ENCODE measurements at places on chromosomes 7 and 10.

DNA sequence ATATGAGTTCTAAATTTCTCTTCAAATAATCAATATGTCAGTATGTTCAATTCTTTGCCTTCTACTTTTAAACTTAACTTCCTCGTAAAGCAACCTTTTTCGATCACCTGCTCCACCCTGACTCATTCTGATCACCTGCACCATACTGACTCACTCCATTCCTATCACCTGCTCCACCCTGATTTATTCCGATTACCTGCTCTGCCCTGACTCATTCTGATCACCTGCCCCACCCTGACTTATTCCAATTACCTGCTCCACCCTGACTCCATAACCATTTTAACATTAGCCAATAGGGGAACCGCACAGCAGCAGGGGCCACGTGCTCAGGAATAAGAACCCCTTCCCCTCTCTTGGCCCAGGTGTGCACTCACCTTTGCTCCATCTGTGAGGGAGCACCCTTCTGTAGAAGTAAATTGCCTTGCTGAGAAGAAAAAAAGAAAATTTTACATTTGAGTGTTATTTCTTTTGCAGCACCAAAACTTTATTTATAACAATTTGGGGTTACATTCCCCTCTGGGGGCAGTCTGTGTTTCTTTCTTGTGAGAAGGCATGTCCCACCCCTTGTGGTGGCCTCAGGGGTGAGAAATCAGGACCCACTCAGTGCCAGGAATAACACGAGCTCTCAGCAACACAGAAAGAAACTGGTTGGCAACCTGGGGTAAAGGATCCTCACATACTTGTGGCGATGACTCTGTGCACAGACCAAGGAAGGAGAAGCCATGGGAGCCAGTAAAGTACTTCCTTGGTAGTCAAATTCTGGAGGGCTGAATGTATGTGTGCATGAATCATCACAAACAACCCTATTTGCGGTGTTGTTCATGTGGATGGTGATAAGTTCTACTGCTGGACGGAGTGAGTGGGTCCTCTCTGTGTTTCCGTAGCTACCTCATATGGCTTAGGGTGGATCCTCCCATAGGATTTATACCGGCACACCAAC, 29.4 kb upstream of the PPP1R9A start:
- no peak for DNase-seq

GRCh38 chr10:100307684-100308083, 21.2 kb upstream of the BLOC1S2 start:
- no peak for DNase-seq

DNA sequence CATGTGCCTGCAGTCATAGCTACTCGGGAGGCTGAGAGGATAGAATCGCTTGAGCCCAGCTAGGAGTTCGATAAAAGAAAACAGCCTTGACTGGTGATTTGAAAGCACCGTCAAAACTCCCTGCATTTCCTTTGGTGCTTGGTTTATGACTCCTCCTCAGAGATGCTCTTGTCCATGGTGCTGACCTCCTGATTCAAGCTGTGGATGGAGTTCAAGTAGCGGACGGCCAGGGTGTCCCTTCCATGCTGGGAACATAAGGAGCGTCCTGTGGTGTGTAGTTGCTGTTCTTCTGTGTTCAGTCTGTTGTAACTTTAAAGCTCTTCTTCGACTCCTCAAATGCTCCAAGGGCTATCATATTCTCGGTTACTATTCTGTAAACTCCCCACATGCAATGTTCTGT, 382.5 kb upstream of the KIAA1217 start:
- DNase-seq, result no peak

DNA sequence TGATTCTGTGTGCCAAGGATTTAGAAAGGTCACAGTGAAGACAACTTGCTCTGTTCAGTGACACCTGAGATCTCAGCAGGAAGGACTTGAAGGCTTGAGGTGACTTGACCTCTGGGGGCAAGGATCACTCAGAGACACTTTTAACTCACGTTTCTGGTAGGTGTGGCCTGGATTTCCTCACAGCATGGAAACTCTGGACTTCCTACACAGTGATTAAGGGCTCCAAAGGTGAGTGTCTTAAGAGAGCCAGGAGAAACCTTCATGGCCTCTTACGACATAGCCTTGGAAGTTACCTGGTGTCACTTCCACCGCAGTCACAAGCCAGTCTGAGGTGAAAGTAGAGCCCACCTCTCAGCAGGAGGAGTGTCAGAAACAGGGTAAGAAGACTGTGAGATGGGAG, 38.1 kb upstream of the ADO start:
- DNase-seq, result no peak

DNA sequence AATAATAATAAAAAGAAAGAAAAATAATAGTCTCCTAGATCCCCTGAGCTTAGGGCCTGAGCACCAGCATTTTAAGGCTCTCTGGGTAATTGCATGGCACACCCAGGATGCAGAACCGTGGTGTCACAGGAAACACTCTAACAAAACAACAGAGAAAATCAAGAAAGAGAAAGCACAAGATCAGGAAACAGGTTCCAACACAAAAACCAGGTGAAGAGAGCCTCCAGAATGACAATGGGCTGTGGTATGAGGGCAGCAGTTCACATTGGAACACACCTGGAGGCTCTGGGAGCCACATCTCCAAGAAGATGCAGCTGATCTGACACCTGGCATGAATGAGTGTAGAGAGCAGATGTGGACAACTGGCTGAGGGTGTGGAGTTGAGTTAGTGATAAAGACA, 7.1 kb downstream of the MMRN2 start:
- DNase-seq, result no peak

DNA sequence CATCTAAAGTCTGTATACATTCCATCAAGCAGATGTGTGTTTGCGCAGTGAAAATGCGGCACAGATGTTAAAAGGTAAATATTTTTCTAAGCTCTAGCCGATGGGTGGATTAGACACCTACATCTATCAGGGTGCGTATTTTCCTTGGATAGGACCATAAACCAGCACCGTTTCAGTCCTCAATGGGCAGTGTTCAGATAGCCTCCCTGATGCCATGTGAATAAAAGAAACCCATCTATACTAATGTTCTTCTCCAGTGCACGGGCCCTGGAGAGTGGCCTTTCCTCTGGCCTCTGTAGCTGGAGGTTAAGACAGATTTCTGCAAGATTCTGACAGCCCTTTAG, 103.5 kb downstream of the PARP12 start:
- DNase-seq, result no peak

DNA sequence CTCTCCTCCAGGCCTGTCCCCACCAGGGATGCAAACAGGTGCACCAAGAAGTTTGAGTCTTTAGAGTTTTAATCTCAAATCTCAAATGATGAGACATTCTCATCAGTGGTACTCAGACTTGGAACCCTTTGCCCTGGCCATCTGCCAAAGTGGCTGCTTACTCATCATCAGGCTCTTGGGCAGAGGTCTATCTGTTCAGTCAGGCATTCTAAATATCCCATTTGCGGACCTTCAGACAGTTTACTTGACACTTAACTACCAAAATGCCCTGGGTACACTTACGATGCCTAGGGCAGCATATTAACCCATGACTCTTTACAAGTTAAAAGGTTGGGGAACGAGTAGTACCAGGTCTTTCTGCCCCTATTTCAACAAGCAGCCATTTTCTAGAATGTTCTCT, 61.2 kb upstream of the YAE1 start:
- DNase-seq, result peak; percentile 24

GRCh38 chr7:24827027-24827426, 69.8 kb upstream of the GSDME start:
- DNase-seq, result no peak

DNA sequence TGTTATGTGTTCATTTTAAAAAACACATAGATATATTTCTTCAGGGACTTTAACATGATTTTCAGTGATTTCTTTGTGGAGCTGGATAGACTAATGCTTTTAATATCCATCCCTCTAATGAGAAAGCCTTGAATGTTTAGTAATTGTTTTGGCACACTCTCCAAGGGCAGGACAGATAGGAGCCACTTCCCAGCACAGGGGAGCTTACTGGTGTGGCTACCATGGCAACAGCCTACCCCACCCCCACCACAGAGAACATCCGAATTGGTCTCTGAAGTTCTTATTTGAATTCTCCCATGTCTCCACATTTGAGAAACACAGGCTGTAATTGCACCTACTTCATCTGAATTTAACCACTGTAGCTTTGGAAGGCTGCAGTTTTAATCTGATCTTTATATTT, 87.7 kb downstream of the PRKG1 start:
- DNase-seq, result no peak

DNA sequence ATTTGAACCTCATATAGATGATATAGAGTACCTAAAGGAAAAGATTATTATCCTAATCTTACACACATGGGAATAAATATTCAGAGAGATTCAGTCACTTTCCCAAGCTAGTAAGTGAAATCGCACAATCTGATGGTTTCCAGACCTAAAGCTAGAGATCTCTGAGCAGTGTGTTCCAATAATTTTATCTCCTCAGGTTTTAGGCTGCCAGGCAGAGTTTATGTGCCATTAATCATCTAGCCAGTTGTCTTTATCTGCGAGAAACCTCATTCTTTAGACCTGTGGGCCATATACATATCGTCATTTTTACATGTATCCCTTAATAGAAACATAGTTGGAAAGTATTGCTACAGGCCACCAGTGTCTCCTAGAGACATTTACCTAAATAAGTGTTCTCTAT, 647.2 kb upstream of the STEAP1 start:
- no peak for DNase-seq

- DNase-seq, result no peak
Observed at GRCh38 chr7:6257675-6258074, 14.7 kb downstream of the CYTH3 start.
